GM04503 (cell line): ENCODE measurements at places on chromosomes 12 and 14.

GRCh38 chr12:32780071-32780470 lies 24.4 kb upstream of the YARS2 start:
- DNase-seq, result no peak

DNA sequence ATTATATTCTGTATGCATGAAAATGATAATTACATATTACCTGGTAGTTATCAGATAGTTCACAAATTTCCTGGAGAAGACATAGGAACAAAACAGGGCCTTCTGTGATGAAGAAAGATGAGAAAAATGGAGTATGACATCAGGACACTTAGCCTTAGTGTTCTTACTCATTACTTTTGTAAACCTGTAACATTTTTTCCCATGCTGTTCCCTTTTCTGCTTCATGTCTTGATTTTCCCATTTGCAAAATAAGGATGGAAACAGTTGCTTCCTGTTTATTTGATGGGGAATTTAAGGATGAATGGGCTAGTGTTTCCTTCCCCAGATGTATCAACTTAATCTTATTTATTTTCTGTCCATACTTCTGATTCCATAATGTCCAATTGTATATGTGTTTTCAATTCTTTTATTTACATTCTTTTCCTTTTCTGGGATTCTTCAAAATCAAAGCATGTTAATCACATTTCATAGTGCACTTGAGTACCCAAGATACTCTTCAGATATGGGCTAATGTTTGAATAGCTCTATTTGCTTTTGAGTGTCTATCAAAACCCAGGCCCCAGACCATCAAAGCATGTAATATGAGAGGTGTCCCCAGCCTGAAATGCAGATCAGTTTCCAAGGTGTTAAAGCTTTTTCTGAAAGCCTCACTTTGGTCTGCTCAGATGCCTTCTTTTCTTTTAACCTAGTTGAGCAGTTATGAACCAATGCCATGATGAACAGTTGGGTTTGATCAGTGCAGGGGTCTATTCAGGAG lies 260.5 kb downstream of the RAD51B start:
- DNase-seq, result no peak

DNA sequence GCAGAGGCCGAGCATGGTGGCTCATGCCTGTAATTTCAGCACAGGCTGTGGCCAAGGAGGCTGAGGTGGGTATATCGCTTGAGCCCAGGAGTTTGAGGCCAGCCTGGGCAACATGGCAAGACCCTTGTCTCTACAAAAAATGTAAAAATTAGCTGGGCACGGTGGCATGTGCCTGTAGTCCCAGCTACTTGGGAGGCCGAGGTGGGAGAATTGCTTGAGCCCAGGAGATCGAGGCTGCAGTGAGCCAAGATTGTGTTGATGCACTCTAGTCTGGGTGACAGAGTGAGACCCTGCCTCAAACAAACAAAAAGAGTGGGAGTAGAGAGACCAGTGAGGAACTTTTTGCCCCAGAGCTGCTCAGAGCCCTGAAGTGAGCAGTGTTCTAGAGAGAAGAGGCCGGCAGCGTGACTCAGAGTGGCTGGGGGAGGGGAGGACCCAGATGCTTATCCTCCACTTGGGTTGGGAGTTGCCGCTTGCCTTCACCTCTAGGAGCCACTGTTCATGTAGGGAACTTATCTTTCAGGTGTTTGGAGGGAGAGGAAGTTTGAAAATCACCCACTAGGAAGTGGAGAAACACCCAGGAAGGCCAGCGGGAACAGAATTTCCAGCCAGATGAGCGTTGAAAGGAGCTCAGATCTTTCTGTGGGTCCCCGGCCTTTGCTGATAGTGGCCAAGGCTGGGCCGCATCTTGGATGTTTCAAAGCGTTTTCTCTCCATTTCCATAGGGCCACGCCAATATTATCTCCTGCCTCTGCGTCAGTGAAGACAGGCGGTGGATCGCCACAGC lies 15.3 kb downstream of the CFAP251 start:
- DNase-seq, result no peak

- DNase-seq, result no peak
Observed at GRCh38 chr14:98685725-98686124, 586.3 kb downstream of the BCL11B start.

- no peak for DNase-seq
Observed at GRCh38 chr12:125996443-125996842, 931.2 kb downstream of the AACS start.

DNA sequence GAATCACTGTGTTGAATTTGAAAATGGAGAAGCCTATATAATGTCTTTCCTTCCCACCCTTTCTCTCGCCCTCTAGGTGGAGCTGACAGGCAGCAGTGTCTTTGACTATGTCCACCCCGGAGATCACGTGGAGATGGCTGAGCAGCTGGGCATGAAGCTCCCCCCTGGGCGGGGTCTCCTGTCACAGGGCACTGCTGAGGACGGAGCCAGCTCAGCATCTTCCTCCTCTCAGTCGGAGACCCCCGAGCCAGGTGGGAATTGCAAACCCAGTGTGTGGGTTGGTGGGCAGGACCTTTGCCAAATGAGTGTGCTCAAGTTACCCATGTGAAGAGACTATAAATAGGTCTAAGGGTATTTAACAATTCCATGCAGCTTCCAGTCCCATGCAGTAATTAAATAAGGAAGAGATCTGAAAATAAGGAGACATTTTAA lies 274.7 kb downstream of the EGLN3 start:
- no peak for DNase-seq

DNA sequence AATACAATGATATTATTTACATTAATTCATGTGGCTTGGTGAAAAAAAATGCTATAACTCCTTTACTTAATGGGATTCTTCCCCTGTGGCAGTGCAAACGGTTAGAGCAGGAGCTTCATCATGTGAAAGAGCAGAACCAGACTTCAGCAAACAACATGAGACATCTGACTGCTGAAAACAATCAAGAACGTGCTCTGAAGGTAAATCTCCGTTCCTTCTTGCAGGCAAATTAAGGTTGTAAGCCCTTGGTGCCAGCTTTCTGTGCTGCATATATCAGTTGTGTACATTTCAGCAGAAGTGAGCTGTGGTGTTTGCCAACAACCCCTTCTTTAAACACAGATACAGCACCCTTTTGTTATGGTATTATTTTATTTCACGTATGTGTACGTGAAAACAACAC lies 171.7 kb downstream of the MIPOL1 start:
- no peak for DNase-seq

DNA sequence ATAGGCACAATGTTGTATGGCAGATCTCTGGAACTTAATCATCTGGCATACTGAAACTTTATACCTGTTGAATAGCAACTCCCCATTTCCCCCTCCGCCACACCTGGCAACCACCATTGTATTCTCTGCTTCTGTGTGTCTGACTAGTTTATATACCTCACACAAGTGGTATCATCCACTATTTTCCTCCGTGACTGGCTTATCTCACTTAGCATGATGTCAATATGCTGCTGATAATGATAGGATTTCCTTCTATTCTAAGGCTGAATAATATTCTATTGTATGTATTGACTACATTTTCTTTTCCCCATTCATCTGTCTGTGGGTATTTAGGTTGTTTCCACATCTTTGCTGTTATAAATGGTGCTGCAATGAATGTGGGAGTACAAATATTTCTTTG lies 21.5 kb downstream of the BRMS1L start:
- no peak for DNase-seq

GRCh38 chr12:117090388-117090787 lies 8.8 kb downstream of the TESC start:
- DNase-seq, result no peak

DNA sequence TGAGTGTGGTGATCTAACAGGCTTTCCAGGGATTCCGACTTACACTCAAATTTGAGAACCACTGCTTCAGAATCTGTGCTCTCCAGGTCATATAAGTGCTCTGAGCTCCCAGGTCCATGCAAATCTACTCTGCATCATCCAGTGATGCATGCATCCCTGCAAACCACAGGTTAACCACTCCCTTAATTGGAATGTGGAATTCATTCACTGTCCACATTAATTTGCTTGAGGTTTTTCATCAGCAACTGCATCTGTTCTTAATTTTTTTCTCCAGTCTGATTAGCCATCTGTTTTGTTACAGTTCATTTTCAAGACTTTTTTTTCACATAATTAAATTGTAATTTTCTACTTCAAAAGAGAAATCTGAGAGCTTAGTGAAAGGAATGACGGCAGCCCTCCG lies 43.4 kb upstream of the RIN3 start:
- DNase-seq, result peak; percentile 76

DNA sequence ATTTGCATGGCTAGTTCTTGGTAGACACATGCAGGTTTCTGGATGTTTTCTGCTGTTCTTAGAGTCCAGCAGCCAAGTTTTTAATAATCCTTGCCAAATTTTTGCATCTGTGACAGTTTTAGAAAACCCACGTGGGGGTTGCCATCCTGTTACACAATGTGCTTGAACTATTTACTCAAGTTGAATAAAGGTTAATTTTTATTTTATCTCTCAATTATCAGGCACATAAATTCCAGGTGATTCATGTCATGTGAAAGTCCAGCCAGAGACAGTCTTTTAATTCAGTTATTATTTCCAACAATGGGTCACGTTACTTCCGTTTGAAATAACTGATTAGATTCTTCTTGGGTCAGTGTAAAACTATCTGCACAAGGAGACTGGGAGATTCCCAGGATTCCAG lies 15.7 kb downstream of the MYRFL start:
- no peak for DNase-seq

DNA sequence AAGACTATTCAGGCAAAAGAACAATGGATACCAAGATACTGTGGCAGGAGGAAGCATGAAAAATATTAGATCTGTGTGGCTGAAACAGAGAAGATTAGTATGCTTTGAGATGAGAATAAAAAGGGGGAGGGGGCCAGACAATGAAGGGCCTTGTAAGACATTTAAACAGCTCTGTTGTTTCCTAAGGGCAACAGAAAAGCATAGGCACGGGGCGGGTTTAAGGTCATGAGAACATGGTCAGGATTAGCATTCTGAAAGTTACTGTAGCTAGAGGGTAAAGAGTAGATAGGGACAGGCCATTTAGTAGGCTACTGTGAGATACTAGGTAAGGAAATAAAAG lies 18.6 kb downstream of the INTS13 start:
- DNase-seq, result no peak

GRCh38 chr12:112839386-112839972 lies 47.9 kb downstream of the RPH3A start:
- DNase-seq, result peak; percentile 37

DNA sequence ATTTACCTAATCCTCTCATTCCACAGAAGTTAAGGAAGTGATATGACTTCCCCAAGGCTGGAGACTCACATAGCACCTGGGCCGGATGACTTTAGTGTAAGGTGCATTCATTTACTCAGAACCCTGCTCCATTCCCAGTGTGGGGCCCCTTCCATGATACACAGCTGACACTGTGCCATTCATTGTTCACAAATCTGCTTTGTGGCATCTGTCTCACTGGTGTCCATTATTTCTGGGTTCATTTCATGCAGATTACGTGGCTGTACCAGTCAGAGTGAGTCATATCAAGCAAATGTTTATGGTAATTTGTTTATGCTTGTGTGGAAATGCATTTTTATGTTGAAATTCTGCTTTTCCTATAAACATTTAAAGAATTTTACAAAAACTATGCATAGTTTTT lies 5.2 kb downstream of the ANO4 start:
- DNase-seq, result no peak

DNA sequence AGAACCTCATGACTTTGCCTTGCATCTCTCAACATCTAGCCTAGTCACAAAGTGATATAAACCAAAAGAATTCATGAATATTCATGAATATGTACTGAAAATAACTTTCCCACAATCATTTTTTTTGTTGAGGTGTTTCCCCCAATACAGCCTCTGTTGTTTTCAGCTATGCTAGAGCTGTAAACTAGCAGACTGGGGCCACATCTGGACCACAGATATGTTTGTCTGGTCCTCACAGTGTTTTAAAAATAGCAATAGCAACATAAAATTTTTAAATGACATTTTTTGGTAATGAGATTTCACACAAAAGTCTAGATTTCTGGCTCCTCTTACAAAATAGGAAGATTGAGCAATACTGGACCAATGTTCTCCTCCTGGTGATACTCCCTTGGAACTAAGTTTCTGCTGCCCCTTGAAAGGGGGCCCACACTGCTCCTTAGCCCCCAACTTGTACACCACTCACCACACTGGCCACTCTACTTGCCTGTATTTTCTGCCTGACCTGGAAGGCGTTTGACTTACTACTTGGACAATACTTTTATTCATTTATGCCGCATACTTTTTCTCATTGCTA lies 81.2 kb downstream of the BMP4 start:
- DNase-seq, result no peak

GRCh38 chr12:52494518-52494917 lies 1.5 kb upstream of the KRT6A start:
- DNase-seq, result peak; percentile 34

- no peak for DNase-seq
Observed at GRCh38 chr12:102509123-102509626, 28.8 kb upstream of the IGF1 start.

- no peak for DNase-seq
Observed at GRCh38 chr14:92451755-92452154, 61.8 kb upstream of the RIN3 start.

DNA sequence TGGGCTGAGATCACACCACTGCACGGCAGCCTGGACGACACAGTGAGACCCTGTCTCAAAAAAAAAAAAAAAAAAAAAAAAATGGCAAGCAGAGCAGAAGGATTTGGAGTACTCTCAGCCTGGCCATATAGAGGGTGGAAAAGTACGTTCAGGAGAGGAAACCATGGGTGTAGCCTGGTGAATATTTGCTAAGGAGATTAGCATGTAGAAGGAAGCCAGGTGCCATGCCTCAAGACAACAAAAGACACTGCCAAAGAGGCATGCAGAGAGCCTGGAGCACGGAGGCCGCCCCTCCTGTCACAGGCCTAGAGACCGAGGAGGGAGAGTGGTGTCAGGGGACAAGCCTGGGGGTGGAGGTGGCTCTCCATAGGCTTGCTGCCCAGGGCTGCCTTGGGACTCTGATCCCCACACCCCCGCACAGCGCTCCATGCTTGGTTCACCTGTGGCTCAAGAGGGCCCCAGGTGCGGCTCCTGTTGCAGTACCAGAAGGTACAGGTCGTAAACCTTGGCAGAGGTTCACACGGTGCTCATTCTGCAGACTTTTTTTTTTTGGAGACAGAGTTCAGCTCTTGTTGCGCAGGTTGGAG lies 27.9 kb upstream of the DEGS2 start:
- DNase-seq, result no peak

DNA sequence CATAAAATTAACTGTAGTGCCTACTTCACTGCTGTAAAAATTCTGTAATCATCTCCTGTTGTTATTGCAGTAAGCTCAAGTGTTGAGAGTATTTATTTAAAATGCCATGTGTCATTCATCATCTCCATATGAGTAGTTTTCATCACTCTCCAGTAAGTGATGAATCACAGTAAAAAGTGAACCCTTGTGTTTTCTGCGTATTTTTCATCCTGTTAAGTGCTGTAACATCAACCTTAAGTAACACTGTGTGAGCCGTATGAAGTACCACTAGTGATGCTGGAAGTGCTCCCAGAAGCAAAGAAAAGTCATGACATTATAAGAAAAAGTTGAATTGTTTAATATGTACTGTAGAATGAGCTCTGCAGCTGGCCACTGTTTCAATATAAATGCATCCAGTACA lies 55.4 kb downstream of the SLCO1B3 start:
- no peak for DNase-seq
